ENCODE measurements at places on chromosomes 5 and 9.

DNA sequence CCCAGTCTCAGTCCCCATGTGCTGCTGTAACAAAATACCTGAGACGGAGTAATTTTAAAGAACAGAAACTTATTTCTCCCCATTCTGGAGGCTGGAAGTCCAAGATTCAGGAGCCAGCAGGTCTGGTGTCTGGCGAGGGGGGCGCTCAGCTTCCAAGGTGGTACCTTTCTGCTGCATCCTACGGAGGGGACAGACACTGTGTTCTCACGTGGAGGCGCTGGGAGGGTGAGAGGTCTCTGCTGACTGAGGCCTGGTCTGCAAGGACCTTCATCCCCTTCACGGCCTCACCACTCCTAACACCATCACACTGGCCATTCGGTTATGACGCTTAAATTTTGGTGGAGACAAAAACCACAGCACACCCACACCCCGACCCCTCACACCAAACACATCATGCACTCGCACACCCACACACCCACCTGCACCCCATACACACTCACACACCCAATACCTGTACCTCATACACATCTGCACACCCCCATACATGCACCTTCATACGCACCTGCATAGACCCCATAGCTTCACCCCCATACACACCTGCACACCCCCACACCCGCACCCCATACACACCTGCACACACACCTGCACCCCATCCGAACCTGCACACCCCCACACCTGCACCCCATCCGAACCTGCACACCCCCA is 9.8 kb upstream of the ZDHHC11 start:
- DNase-seq: no peak

- DNase-seq: no peak
Measured at GRCh38 chr9:109463924-109464625, 34.0 kb downstream of the PTPN3 start.

GRCh38 chr9:100465274-100465673 is 7.7 kb upstream of the TMEFF1 start:
- no peak for DNase-seq

DNA sequence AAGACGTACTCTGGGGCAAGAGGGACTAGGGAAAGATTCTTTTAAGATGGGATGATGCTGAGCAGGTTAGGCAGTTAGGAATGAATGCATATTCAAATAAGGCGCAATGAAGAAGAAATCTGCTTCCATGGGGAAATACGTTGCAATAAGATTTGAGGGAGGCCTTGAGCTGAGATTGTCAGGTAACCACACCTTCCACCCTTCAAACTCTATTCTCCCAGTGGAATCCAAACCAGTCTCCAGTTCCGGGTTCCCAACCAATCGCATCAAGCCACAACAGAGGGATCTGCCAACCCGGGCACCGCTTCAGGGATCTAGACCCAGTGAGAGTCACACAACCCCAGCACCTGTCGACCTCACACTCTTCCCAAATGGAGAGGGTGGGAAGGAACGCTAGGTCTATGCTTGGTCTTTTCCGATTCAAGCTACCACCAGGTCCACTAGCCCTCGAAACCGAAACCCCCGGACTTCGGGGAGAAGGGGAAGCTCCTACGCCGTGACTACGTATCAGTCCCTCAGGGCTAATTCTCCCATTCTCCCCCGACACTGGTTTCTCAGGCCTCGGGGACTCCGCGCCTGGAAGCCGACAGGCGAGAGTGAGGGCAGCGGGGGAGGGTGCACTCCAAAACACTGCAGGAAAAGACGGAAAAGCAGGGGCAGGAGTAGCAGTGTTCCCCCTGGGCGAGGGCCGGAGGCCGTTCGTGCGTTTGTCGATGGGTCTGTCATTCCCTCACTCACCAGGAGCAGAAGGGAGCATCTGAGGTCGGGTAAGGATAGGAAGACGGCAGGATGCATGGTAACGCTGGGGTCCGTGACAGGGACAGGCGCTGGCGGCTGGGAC is 534 bp downstream of the ERP44 start:
- DNase-seq: peak; percentile 38

DNA sequence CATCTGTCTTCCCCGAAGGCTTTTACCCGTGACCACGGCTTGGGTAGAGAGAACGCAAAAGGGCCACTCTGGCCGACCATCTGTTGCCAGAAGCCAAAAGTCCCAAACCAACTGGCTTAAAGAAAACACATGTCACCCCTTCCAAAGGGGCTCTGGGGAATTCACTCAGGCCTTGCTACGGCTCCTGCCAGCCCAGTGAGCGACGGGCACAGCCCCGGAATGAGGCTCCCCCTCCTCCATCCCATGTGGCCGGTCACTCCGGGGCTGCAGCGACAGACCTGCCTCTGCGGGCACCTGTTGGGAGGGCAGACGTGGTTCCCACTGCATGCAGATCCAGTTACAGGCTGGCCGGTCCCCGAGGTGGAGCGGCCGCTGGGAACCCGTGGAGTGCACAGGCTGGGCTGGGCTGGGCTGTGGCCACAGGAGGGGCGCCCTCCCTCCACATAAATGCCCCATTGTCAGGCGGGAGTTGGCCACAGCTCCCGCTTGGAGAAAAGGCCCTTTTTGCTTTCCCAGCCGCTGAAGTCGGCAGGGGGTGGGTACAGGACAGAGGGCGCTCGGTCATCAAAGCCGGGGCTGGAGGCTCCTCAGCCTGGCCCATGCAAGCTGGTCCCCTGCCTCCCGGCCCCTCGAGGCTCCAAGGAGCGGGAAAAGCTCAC is 19.9 kb downstream of the NOTCH1 start:
- DNase-seq: no peak

DNA sequence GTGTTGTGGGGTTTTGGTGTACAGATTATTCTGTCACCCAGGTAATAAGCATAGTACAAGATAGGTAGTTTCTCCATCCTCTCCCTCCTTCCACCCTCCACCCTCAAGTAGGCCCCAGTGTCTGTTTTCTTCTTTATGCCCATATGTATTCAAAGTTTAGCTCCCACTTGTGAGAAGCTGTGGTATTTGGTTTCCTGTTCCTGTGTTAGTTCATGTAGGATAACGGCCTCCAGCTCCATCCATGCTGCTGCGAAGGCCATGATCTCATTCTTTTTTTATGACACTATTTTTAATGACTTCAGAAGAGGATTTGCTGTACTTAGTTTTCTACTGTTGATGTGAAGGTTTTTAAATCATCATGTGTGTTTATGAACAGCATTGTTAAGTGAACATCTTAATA is 11.9 kb downstream of the CCDC180 start:
- DNase-seq: no peak

GRCh38 chr5:56262279-56262678 is 29.1 kb upstream of the ANKRD55 start:
- DNase-seq: no peak

DNA sequence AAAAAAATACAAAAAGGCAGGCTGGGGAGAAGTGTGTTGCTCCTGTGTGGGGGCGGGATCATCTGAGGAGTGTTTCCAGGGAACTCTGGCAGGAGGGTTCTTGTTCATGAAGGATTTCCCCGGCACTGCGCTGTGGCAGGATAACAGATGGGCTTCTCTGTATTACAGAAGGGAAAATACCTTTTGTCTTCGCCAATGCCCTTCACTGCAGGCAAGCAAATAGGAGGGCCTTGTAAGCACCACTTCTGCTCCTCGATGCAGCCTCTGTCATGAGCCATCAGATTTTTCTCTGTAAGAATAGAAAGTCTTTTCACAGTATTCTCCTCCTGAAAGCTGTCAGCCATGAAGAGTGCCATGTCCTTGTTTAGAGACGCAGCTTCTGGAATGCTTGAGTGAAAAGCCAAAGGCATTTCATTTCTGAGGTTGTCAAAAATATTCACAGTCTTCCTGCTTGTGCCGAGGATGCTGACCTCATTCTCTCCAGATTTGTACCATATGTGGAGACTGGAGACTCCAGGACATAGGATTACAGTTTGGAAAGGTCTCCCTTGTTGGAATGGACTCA is 294.0 kb downstream of the YTHDC2 start:
- DNase-seq: no peak

DNA sequence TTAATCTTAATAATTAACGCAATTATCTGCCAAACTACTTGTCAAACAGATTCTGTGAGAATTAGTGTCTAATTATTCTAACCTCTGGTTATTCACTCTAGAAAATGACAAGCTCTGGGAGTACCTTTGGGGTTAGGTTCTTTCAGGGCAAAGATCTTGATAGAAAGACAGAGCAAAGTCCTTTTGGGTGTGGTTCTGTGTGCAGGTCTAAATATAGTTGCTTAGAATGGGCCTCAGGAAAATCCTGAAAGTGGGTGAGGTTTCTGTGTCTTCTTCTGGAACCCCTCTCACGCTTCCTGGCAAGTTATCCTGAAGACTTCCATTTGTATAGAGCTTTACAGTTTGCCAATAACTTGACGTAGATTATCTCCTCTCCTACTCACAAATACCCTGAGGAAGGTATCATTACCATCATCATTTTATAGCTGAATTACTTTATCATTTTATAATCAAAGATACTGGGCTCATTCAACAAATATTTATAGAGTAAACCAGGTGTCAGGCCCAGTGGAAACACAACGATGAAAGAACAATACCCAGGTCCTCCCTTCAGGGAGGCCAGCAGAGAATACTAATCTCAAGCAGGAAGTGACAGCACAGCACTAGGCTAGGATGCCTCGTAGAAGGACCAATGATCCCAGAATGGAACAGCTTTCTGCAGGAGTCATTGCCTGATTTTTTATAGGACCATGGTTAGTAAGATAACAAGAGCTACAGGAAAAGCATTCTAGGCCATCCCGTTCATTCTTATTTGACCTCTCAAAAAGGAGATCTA is 27.6 kb upstream of the LHFPL2 start:
- DNase-seq: no peak

Data from H54 (cell line).